ENCODE measurements at places on chromosomes 7 and 10.

DNA sequence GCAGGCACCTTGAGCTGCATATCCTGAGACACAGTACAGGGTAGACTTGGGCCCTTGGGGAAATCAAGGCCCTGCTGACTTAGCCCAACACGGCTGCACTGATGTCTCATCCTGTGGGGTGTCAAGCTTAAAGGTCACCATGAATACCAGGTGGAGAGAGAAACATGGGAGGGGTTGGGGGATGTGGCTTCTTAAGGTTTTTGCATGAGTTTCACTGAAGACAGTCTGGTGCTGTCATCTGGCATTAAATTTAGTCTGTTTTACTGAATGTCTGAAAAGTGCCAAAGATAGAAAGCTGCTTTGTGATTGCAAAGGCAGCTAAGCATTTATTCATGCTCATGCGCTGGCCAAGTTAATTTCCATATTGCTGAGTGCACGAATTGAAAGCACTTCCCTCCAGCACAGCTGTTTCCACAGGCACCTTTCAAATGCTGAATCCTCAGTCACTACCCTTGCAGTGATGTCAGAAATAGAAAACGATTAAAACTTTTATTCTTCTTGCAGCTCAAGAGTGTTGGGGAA is 102.1 kb downstream of the OSBPL3 start:
- no peak for DNase-seq

GRCh38 chr10:124165827-124166226 is 72.4 kb upstream of the CHST15 start:
- DNase-seq = no peak

- DNase-seq = no peak
Measured at GRCh38 chr10:66180021-66180420, 745.8 kb upstream of the LRRTM3 start.

- DNase-seq = no peak
Measured at GRCh38 chr10:125562737-125563136, 120.2 kb downstream of the TEX36 start.

GRCh38 chr10:16662923-16663322 is 141.2 kb upstream of the C1QL3 start:
- no peak for DNase-seq

DNA sequence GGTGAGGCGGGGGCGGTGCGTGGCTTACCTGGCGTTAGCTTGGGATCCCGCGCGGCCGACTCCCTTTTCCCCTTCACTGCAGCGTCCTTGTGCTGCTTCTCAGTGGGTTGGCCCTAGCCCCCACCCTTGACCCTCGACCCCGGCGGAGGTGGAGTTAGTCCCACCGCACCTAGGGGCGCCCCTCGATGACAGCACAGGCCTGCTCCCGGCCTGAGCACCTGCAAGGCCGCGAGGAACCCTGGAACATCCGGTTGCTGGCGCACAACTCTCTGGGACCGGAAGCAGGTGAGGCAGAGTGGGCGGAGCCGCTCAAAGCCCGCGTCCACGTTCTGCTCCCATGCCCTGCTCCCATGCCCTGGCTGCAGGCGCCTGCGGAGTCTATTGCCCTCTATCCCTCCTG is 266.9 kb downstream of the USP6NL start:
- DNase-seq = no peak

DNA sequence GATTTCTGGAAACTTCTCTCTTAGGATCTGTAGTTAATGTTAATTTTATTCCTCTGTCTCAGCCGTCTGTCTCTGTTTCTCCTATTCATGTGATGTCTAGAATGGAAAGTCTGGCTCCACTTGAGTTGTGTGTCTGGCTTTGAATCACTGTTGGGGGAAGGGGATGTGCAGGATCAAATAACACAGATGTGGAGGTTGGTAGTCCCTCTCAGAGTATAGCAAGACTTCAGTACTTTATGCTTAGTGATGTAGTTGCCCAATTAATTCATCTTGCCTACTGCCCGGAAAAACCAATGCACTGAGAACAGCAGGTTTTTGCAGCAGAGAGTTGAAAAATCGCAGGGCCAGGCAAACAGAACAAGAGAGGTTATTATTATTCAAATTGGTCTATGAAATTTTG is 79.2 kb downstream of the PHTF2 start:
- no peak for DNase-seq

DNA sequence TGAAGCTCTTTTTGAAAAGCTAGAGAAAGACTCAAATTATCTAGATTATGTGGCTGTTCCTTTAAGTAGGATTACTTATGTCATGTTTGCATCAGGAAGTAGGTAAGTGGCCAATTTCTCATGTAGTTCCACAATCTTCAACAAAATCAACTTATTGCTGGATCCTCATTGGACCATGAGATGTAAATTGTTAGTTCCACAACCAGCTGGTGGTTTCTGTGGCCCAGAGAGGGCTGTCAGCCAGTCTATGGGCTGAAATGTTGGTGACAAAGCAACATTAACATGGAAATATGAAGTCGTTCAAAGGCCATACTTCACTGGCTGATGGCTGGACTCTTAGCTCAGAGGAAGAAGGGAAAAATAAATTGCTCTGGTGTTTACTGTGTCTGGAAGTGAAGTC is 157.9 kb downstream of the PLXDC2 start:
- no peak for DNase-seq

DNA sequence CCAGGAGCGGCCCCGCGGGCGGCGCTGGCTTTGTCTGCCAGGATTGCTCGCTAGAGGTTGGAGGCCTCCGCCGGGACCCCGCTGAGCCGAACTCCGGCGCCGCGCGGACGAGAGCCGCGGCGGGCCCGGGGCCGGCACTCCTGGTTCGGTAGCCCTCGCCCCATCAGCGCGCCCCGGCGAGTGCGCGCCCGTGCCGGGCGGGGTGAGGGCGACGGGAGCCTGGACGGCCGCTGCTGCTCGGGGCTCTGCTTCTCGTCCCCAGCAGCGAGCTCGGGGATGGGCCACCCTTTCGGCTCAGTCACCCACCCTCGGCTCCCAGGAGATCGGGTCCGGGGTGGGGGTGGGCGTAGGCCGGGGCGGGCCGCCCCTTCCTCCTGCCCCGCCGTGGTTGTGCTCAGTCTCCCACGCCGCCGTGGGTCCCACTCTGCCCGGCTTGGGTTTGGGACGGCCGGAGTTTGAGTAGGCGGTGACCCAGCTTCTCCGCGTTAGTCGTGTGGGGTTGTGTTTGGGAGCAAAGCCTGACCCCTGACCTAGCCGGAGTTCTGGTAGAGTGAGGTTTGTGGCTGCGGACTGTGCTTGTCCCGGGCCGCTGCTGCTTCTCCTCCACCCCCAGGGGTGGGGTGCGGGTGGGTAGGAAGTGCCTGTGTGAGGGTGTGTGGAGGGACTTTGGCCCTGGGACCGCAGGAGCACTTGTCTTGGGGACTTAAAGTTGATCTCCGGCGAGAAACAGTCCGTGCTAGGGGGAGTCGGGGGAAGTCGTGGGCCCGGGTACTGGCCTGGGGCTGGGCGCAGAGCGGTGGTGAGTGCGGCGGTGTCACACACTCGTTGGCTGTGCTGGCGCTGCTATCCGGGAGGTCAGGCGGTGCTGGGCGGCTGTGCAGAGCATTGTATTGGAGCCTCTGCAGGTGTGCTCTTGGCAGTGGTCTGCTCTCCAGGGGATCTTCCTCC is 677 bp downstream of the TSPAN14 start:
- no peak for DNase-seq

GRCh38 chr7:44102846-44103565 is 1.1 kb upstream of the AEBP1 start:
- no peak for DNase-seq

GRCh38 chr10:70830164-70830563 is 14.4 kb downstream of the SGPL1 start:
- no peak for DNase-seq

DNA sequence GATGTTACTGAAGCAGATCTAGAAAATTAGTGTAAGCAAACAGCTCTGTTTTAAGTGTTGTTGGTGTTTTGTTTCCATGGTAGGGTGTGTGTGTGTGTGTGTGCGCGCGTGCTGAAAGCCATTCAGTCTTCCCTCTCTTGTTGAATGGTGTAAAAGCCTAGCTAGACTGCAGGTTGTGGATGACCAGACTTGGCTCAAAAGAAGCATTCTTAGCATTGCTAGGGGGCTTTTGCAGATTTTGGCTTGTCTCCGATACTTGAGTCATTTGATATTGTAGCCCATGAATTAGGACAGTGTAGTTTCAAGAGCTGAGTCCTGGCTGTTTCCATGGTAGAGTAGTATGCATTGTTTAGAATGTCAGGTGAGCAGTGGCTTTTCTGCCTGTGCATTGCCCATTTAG is 99.1 kb downstream of the SND1 start:
- DNase-seq = no peak

DNA sequence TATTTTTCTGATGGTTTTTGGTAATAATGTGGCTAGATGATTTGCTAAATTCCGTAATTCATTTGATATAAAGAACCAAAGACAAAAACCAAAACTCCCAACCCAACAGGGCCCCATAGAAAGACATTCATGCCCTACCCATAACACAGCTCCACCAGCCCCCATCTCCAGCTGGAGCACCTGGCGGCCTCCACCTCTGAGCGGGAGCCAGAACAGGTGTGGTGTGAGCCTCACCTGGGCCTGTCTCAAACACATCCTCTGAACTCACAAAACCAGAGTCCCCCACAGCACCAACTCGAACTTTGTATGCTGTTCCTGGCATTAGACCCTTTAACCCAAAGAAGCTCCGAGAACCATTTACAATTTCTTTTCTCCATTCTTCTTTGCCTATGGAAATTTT is 36.5 kb upstream of the LAMB4 start:
- no peak for DNase-seq

- no peak for DNase-seq
Measured at GRCh38 chr7:25297278-25297677, 69.0 kb upstream of the NPVF start.

DNA sequence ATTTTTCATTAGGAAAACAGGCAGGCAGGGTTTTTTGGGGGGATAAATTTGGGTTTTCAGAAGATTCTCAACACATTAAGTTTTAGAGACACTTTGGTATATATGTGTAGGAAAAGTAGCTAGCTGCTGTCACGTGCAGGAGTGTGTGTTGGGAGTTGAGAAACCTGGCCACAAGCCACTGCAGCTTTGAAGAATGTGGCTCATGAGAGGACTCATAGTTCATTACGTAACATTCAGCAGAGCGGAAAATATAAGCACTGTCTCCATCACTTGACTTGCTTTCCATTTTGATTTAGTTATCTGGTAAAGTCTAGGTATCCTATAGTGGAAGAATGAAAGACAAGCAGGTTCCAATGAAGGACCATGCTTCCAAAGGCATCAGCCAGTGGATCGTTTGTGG is 31.2 kb downstream of the SMNDC1 start:
- DNase-seq = no peak

- DNase-seq = no peak
Measured at GRCh38 chr7:144821067-144821466, 14.8 kb downstream of the TPK1 start.

GRCh38 chr7:44307905-44308595 is 17.3 kb downstream of the CAMK2B start:
- DNase-seq = no peak

- no peak for DNase-seq
Measured at GRCh38 chr7:55439627-55440026, 74.5 kb downstream of the LANCL2 start.

- no peak for DNase-seq
Measured at GRCh38 chr7:142391191-142391992, 133.5 kb upstream of the PRSS58 start.

DNA sequence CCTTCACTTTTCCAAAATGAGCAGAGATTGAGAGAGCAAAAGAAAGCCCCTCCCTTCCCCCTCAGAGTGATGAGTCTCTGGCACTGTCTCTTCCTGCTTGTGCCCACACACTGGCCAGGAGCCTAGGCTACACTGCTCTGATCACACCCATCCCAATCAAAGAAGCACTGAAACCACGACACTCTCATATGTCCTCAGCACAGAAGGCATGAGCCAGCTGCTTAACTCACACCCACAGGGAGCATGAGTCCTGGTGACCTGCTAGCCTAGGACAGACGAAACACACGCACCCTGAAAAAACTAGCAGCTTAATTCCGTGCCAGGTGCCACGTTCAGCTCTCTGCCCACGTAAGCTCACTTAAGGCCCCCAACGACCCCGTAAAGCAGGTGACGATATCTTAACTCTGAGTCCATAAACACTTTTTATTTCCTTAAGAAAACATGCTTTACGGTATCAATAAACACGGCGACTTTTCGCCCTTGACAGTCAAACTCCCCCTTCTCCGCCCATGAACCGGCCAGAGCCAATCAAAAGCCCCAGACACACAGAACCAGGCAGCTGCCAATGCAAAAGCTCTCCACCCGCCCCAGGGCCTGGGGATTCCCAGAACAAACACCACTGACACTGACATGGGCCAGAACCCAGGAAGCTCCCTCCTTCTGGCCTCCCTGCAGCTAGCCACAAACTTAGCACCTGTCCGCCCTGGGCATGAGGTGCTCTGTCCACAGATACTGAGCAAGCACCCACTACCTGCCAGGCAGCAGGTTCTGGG is 69.0 kb downstream of the TNRC18 start:
- no peak for DNase-seq

- DNase-seq = no peak
Measured at GRCh38 chr10:102763037-102763607, 19.4 kb downstream of the WBP1L start.

DNA sequence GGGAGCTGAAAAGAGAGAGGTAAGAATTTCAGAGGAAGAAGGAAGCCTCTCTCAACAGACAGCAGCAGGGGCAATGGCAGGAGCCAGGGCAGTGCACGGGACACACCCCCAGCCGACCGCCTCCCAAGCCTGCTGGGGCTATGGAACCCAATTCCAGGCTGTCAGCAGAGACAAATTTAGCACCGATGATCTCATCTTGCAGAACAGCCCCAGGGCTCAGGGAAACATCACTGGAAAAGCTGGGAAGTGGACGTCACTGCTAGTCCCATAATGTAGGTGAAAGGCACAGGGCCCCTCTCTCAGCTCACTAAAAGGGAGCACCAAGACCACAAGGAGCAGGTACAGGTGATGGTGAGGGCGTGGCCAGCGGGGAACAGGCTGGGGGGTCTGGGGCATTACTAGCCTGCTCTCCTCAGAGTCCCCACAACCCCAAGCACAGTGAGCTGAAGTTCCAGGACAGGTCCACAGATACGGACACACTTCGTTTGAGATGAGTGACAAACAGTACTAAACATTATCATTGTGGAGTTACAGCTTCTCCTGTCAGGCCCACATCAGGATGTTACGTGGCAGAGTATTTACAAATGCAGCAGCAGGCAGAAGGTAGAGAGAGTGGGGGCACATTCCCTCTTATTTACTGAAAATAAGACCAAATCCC is 103.7 kb downstream of the PLXNA4 start:
- no peak for DNase-seq

- DNase-seq = no peak
Measured at GRCh38 chr7:130649004-130649790, 19.4 kb downstream of the COPG2 start.

GRCh38 chr7:116805100-116805544 is 57.3 kb upstream of the CAPZA2 start:
- no peak for DNase-seq

- no peak for DNase-seq
Measured at GRCh38 chr7:115096262-115096661, 174.4 kb downstream of the MDFIC start.

Data from stimulated activated CD4-positive, alpha-beta T cell treated with anti-CD3 and anti-CD28 coated beads, Interleukin-15, amount 100 ng/mL, for 1 hour (primary cell).